T-helper 17 cell (primary cell): ENCODE measurements at places on chromosomes 5 and 9. TPM values are rescaled to one million over a fixed set of nuclear protein-coding genes. Genes with fewer than 3 reads are reported as not detected.

CTXN3 gene
- total RNA-seq, result not detected

IL13 gene
- not detected for total RNA-seq

FBXW5 gene
- total RNA-seq, result 88.4 TPM

SMIM3 gene
- total RNA-seq, result 24.0 TPM

DNA sequence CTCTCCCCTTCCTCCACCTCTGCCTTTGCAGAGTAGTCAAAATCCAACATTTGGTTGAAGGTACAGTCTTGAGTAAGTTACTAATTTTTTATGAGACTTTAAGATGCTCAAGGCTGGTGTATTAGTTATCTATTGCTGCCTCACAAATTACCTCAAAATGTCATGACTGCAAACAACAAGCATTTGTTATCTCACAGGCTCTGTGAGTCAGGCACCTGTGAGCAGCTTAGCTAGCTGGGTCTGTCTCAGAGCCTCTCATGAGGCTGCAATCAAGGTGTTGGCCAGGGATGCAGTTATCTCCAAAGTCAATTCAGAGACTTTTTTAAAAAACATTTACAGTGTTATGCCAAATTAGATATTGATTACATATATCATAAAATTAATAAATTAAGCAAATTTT lies 371.3 kb upstream of the RGMB start:
- H3K36me3 ChIP-seq, result no peaks in the 10 kb centered on the region
- DNase-seq, result no peak
- no peak overlapping the region for H3K27ac ChIP-seq
- no peaks in the 10 kb centered on the region for H3K27me3 ChIP-seq
- no peak overlapping the region for H3K4me3 ChIP-seq

GRCh38 chr9:134922066-134922931 lies 4.6 kb upstream of the FCN1 start:
- DNase-seq, result no peak
- H3K27me3 ChIP-seq, result peaks cover 4% of the 10 kb centered on the region
- H3K27ac ChIP-seq, result no peak overlapping the region
- H3K4me1 ChIP-seq, result no peaks in the 10 kb centered on the region

GRCh38 chr5:81242906-81243436 lies 9.8 kb downstream of the CKMT2 start:
- no peak for DNase-seq
- H3K27me3 ChIP-seq, result no peaks in the 10 kb centered on the region
- peaks cover 8% of the 10 kb centered on the region for H3K4me1 ChIP-seq
- no peaks in the 10 kb centered on the region for H3K36me3 ChIP-seq
- H3K27ac ChIP-seq, result no peak overlapping the region
- no peak overlapping the region for H3K4me3 ChIP-seq

GRCh38 chr5:132756542-132756941 lies 9.3 kb downstream of the CCNI2 start:
- H3K4me3 ChIP-seq, result no peak overlapping the region
- peaks cover 8% of the 10 kb centered on the region for H3K4me1 ChIP-seq
- H3K27me3 ChIP-seq, result no peaks in the 10 kb centered on the region
